ENCODE measurements at places on chromosomes 5 and 9. TPM values are rescaled to one million over a fixed set of nuclear protein-coding genes. Genes with fewer than 3 reads are reported as not detected.

DNA sequence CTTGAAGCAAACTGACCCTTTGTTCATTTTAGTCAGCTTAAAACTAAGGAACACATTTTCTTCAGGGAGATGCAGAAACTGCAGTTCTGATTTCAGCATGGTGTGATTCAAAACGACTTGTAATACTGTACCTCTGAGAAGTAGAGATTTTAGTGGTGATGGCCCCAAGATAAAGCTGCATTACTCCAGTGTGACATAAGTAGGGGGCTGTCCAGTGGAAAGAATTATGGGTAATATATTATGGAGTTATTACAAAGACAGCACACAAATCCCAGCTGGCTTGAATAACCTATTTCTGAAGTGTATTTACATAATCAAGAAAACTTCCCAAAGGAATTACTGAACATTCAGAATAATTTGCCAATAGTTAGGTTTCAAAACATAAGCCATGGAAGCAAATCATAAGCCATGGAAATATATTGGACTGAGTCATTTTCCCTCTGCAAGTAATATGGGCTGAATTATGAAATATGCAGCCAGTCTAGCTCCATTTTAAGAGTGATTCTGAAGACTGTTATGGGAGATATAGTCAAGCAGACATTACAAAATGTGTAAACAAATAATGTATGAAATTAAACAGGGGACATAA is 133.7 kb upstream of the FBXL17 start:
- no peak for DNase-seq

GRCh38 chr5:161138751-161139455 is 286.9 kb upstream of the ATP10B start:
- no peak for DNase-seq

DNA sequence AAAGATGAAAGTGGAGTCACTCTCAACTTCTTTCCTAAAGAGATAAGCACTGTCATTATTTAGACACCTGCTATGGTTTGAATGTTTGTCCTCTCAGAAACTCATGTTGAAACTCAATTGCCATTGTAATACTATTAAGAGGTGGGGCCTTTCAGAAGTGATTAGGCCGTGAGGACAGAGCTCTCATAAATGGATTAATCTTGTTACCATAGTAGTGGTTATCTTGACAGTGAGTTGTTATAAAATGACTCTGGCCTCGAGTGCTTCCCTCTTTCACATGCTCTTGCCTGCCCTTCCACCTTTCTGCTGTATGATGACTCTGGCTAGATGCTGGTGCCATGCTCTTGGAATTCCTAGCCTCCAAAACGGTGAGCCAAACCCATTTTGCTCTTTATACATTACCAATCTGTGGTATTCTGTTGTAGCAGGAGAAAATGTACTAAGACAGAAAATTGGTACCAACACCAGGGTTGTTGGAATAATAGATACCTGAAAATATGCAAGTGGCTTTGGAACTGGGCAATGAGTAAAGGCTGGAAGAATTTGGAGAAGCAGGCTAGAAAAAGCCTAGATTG is 38.0 kb downstream of the GDA start:
- no peak for DNase-seq

DNA sequence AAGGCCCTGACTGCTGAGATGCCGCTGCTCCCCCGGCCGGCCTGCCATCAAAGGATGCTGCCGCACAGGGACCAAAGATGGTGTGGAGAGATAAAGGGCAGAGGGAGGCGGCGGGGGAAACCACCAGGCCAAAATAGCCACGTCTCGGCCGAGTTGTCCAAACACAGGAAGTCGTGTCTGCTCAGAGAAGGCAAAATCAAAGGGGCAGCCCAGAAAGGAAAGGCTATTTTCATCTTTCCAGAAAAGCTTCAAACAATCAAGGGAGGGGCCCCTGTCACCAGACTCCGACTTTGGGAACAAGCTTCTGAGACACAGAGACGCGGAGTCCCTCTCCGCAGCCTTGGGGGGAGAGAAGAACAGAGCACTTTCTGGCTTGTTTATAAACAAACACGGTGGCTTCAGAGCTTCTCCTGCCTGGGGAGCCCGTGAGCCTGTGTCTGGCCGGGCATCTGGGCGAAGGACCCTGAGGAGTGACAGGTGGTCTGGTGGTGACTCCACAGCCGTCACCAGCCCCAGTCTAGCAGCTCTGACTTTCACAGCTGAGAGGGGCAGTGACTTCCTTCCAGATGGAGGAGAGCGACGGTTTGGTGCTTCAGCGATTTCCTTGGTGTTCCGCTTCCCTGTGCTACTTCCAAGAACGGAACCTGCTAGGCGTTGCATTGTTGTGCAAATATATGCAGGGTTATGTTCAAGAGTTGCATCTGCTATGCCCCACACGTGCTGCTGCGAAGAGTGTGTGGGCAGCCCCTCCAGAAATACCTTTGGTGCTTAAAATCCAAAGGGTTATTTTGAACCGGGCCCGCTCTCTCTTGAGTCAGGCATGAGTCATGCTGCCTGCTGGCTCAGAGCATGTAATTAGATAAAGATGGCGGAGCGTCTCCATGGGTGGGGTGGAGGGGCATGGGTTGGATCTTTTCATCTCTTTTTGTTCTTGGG is 24.0 kb downstream of the ADAMTSL2 start:
- DNase-seq = peak; percentile 95

- no peak for DNase-seq
Observed at GRCh38 chr9:2634153-2634552, 12.6 kb downstream of the VLDLR start.

DNA sequence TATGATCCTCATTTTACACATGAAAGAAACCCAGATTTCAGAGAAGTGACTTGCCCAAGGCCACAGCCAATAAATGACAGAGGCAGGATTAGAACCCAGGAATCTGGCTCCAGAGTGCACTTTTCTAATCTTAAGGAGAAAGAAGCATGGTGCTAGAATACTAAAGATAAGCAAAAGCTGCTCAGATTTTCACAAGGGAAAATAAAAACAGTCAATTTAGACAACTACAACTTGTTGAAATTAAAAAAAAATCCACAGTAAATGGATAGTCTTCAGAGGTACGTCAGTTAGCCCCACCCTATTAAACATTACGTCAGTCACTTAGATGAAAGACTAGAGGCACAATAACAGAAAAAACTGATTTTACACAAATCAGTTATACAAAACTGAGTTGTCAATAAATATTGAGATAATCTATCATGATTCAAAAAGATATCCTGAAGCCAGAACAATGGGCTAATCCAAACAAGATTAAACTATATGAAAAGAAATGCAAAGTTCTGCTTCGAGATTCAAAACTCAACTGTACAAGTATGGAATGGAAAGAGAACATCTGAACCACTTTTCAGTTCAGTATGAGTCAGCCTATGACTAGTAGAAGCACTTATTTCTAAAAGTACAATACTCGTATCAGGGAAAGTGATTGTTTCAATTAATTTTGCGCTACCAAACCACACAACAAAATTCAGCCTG is 9.3 kb downstream of the TMEM245 start:
- DNase-seq = peak; percentile 77

DNA sequence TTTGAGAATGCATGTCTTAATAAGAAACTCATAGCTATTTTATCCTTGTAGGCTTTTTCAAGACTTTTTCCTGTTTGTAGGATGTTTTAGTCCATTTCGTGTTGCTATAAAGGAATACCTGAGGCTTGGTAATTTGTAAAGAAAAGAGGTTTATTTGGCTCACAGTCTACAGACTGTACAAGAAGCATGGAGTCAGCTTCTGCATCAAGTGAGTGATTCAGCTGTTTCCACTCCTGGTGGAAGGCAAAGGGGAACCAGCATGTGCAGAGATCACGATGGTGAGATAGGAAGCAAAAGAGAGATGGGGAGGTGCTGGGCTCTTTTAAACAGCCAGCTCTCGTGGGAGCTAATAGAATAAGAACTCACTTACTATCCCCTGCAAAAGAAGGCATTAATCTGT is 177.3 kb downstream of the ALDH1A1 start:
- no peak for DNase-seq

- DNase-seq = no peak
Observed at GRCh38 chr5:126456217-126456820, 33.1 kb downstream of the GRAMD2B start.

OTP gene
- total RNA-seq = under 0.01 TPM

PCDHGA9 gene
- total RNA-seq = 0.88 TPM

MARCOL gene
- not detected for total RNA-seq

SPARC gene
- 2,339 TPM for total RNA-seq

Measured in RPMI7951 (cell line).